WTC11 (cell line): ENCODE measurements at places on chromosomes 6 and 20. TPM values are rescaled to one million over a fixed set of nuclear protein-coding genes. Genes with fewer than 3 reads are reported as not detected.
A peak's percentile ranks its signal among the peaks of the same experiment; 100 is the strongest.

BEND6 gene
- total RNA-seq: 1.3 to 1.8 TPM (median 1.5 TPM) in 3 replicates

- peaks cover 84% of the 10 kb centered on the region for H3K4me1 ChIP-seq
- peak overlapping the region; percentile 35; the same call in 1 of the 2 replicates for H3K4me3 ChIP-seq
- H3K36me3 ChIP-seq: peaks cover 24% of the 10 kb centered on the region
- DNase-seq: no peak
These were observed 19.4 kb downstream of the KCNK5 start for GRCh38 chr6:39209911-39210310.

- no peak overlapping the region for H3K4me3 ChIP-seq
- H3K4me1 ChIP-seq: peaks cover 6% of the 10 kb centered on the region
- H3K27ac ChIP-seq: no peak overlapping the region
- H3K36me3 ChIP-seq: peaks cover 17% of the 10 kb centered on the region; the same call in 1 of the 2 replicates
- no peaks in the 10 kb centered on the region for H3K27me3 ChIP-seq
These were observed 70.5 kb downstream of the CDS2 start for GRCh38 chr20:5197270-5197827.

DNA sequence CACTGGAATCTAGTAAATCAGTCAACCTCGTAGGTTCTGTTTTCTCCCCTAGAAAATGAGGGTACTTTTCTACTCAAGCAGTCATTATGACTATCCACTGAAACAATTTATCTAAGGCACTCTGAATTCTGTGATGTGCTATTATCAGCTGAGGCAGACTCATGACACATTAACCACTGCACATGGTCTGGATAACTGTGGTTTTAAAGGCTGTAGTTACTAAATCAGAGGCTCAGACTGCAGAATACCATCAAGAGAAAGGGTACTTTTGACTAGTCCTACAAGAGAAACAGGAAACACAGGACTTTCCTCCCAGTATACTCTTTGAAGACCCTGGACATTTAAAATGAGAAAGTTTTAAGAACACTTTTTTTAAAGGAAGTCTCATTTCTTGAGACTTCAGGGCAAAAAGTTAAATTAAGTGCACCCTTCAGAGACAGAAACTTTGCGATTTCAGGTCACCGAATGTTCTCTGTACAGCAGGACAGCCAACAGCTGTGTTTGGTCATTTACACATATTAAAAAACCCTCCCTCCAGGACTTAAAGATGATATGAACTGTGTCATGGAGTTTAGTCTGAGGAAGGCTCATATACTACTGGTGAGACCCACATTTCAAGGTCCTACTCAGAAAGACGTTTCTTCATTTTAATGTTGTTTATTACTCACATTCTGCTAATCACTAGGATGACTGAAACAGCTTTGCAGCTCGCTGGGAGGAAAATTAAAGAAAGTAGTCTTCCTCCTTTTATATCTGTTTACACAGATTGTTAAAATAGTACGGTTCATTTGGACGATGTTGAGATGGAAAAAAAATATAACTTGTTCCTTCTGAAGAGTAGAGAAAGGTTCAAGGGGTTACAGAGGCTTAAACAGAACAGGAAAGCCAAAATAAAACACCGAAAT lies 19.9 kb downstream of the ATXN1 start:
- no peaks in the 10 kb centered on the region for H3K27me3 ChIP-seq
- no peak for DNase-seq
- no peaks in the 10 kb centered on the region for H3K36me3 ChIP-seq

DNA sequence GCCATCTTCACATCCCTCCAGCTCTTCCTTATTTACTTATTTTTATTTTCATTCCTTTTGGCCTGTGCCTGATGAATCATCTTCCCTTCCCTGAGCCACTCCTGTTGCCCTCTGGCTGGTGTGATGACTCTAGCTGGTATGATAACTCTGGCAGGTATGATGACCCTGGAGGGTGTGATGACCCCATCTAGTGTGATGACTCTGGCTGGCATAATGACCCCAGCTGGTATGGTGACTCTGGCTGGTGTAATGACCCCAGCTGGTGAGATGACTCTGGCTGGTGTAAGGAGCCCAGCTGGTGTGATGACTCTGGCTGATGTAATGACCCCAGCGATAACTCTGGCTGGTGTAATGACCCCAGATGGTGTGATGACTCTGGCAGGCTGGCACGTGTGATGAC lies 426.8 kb downstream of the QKI start:
- DNase-seq: no peak
- no peak overlapping the region for H3K27ac ChIP-seq
- H3K27me3 ChIP-seq: no peaks in the 10 kb centered on the region
- H3K4me1 ChIP-seq: peaks cover 9% of the 10 kb centered on the region
- peaks cover 15% of the 10 kb centered on the region for H3K36me3 ChIP-seq

GRCh38 chr6:28982476-28983266 lies 22.4 kb downstream of the ZNF311 start:
- H3K4me3 ChIP-seq: peak overlapping the region; percentile 92
- H3K27ac ChIP-seq: peak overlapping the region; percentile 25; the same call in 1 of the 2 replicates
- peaks cover 50% of the 10 kb centered on the region for H3K4me1 ChIP-seq
- DNase-seq: no peak
- peaks cover 2% of the 10 kb centered on the region; the same call in 1 of the 2 replicates for H3K36me3 ChIP-seq
- H3K27me3 ChIP-seq: peaks cover 19% of the 10 kb centered on the region

- H3K27me3 ChIP-seq: no peaks in the 10 kb centered on the region
- no peak overlapping the region for H3K4me3 ChIP-seq
- H3K27ac ChIP-seq: no peak overlapping the region
- DNase-seq: no peak
These were observed 83.8 kb upstream of the KIF25 start for GRCh38 chr6:167913699-167914098.
